ENCODE measurements at places on chromosomes 16 and 17. TPM values are rescaled to one million over a fixed set of nuclear protein-coding genes. Genes with fewer than 3 reads are reported as not detected.

MT3 gene
- not detected for total RNA-seq

DRC7 gene
- total RNA-seq, result 0.54 TPM

DNA sequence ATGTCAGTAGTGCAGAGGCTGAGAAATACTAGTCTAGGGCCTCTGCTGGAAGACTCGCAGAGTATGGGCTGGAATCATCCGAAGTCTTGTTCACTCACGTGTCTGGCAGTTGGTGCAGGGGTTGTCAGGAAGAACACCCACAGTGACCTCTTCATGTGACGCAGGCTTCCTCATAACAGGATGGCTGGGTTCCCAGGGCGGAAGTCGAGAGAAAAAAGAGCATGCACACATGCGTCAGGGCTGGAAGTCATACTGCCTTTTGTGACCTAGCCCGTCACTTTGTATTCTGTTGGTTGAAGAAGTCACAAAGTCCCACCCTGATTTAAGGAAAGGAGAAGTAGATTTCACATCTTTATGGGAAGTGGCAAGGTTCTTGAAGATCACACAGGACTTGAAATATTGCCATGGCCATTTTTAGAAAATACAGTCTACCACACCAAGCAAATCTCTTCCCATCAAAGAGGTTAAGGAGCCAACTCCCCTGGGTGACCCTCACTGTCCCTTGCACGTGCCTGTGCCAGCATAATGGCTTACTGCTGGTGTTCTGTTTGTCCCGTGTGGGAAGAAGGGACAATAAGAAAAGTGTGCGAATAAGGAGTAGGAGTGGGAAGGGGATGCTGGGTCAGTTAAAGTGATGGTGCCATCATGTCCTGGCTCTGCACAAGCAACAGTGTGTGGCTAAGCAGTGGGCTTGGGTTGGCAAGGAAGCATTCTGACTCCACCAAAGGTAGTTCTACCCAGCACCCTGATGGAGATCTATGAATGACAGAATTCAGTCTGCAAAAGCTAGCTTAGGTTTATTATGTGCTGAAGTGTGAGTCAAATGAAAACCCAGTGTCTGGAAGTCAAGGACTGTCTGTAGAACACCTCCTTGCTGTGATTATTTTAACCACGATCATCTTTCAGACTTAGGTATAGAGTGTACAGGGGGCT is 28.1 kb downstream of the HEATR3 start:
- no peak for DNase-seq

- DNase-seq, result no peak
These were observed 266.2 kb downstream of the CEP112 start for GRCh38 chr17:65925606-65926307.

DNA sequence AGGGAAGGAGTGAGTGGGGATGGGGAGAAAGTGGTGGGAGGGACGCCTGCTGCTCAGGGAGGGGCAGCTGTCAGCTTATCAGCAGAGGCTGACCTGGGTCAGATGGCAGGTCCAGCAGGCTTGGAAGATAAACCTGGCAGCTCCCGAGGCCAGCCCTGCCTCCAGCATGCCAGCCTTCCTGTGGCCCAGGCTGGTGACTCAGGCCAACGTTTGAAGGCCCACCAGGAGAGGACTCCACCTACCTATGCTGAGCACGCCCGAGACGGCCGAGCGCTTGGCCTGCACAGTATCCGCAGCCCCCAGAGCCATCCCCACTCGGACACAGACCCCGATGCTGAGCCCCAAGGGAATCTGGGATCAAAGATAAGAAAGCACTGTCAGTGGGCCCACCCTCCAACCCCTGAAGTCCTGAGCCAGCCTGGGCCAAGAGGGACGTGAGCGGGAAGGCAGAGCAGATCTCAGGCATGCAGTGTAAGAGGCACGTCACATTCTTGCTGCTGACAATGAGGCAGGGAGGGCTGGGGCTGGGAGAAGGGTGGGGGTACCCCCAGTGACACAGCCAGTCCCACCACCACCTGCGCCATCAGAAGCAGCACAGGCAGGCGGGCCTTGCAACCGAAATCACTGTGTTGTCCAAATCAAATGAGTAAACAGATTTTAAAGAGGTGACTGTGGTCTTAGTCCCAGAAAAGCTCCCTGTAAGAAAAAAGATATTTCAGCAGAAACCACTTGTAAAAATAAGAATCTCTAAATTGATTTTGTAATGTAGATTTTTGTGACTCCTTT is 12.4 kb downstream of the SLC47A2 start:
- DNase-seq, result no peak

GRCh38 chr16:49592546-49593423 is 219.2 kb downstream of the C16orf78 start:
- peak; percentile 61 for DNase-seq

Data from hematopoietic multipotent progenitor cell (in vitro differentiated cells).